Upper lobe of right lung (tissue), 1 donor: ENCODE measurements at places on chromosomes 2 and 18. TPM values are rescaled to one million over a fixed set of nuclear protein-coding genes. Genes with fewer than 3 reads are reported as not detected.

DNA sequence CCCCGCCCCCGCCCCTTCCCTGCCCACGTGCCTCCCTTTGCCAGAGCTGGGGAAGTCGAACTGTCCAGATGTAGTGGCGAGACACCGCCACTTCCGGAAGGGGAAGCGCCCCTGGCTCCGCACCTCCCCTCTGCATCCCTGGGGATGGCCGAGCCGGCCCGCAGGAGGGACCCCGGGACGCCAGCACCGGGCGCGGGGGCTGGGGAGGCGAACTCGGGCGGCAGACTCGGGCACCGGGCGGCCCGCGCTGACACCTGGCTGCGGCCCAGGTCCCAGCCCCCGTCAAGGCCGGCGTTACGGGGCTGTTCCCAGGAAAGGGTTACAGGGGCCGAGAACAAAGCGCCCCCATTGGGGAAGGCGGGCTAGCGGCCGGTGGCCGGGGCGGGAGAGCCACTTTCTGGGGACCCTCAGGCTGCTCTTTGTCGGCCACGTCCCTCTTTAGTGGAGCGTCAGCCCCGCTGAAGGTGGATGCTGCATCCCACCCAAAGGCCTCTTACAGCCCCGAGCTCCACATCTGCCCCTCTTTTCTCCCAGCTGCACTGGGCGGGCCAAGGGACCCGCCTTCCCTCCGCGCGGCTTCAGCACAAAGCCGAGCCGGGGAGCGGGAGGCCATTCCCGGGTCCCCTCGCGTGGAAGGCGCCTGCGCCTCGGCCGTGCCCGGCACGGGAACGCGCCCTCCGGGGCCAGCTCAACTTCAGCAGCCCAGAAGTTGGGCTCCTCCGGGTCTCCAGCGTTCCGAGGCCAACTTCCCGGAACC, 1.3 kb downstream of the SDC1 start:
- peak overlapping the region; percentile 65 for H3K4me3 ChIP-seq
- H3K27ac ChIP-seq = peak overlapping the region; percentile 72
- H3K27me3 ChIP-seq = peaks cover 3% of the 10 kb centered on the region
- no peaks in the 10 kb centered on the region for H3K36me3 ChIP-seq

- H3K4me1 ChIP-seq = no peaks in the 10 kb centered on the region
- no peak overlapping the region for H3K27ac ChIP-seq
- H3K27me3 ChIP-seq = no peaks in the 10 kb centered on the region
- no peak for DNase-seq
Observed at GRCh38 chr18:5380586-5380985, 85.1 kb upstream of the ZBTB14 start.

The CCDC121 gene
- 4.2 TPM for total RNA-seq

The TEKT4 gene
- total RNA-seq = not detected

DNA sequence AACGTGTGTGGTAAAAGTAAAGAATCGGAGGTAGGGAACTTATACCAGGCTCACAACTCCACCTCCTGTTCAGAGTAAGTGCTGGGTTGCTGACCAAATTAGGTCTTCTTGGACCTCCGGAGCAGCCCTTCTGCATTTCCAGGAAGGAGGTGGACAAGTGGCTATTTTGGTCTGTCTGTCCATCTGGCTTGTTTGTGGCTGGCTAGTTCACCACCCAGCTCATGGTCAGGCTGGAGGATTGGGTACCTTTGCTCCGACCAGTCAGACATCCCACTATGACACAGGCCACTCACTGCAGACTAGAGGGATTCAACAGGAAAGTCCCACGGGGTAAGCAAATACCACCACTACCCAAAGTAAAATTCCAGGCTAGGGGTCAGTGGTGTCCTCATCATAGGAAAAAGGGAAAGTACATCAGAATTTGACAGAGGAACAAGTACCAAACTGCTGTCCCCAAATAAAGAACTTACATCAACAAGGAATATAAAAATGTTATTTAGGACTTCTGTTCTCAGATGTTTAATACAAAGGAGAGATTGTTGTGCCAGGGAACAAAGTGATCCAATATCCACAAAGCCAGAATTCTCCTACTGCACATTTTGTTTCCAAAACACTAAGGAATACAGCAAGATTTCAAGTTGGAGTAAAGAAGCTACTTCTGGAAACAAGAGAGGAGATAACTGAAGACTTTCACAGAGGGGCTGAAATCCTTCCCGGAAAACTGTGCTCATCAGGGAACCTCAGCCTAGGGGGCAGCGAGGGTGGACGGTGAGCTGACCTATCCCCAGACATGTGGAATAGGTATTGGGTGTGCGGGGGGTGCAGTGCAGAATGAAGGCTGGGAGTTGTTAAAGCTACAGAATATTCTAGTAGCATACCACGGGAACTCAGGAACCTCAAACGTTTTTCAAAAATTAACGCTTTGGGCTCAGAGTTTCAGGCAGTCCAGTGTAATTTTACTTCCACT, 56.9 kb downstream of the BCL2 start:
- H3K36me3 ChIP-seq = no peaks in the 10 kb centered on the region
- no peak for DNase-seq
- peaks cover 25% of the 10 kb centered on the region for H3K4me1 ChIP-seq
- no peak overlapping the region for H3K4me3 ChIP-seq
- H3K27me3 ChIP-seq = no peaks in the 10 kb centered on the region

The INO80B gene
- total RNA-seq = 30.2 TPM

DNA sequence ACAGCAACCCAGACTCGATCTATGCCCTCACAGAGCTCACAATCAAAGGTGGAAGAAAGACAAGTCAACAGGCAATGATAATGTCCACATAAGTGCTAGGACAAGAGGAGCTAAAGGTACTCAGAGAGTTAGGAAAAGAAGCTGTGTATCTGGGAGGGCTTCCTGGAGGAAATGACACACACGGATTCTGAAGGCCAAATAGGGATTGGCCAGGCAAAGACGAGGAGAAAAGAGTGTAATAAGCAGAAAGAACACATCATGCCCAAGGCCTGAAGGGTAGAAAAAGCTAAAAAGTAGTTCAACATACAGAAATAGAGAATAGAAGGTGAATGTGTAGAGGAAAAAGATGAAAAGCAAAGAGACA, 36.1 kb downstream of the VIT start:
- H3K4me3 ChIP-seq = no peak overlapping the region
- H3K27ac ChIP-seq = no peak overlapping the region
- no peak for DNase-seq
- H3K27me3 ChIP-seq = no peaks in the 10 kb centered on the region

The DSG1 gene
- total RNA-seq = not detected

GRCh38 chr2:239532859-239533258, 132.0 kb upstream of the HDAC4 start:
- H3K27me3 ChIP-seq = no peaks in the 10 kb centered on the region
- no peaks in the 10 kb centered on the region for H3K4me1 ChIP-seq
- DNase-seq = peak; percentile 37
- no peaks in the 10 kb centered on the region for H3K36me3 ChIP-seq
- no peak overlapping the region for H3K27ac ChIP-seq
- no peak overlapping the region for H3K4me3 ChIP-seq

- no peak overlapping the region for H3K27ac ChIP-seq
- H3K4me3 ChIP-seq = no peak overlapping the region
- no peak for DNase-seq
- peaks cover 4% of the 10 kb centered on the region for H3K4me1 ChIP-seq
- no peaks in the 10 kb centered on the region for H3K36me3 ChIP-seq
Observed at GRCh38 chr18:55489034-55489986, 98.7 kb downstream of the TCF4 start.

DNA sequence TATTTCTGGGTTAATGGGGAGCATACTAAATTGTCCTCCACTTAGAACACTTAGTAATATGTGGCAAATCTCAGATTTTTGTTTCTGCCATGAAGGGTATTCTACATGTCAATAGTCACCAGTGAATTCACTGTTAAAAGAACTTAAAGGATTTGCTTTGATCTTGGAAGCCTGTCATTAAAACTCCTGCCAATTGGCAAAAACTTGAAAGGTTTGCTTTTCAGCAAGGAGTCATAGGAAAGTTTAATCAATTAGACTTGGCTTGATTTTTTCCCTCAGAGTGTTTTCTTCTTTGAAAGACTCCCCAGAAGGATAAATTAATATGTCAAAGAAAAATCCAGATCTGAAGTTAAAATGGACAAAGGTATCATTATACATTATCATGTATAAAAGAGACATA, 671.9 kb upstream of the PKDCC start:
- no peaks in the 10 kb centered on the region for H3K4me1 ChIP-seq
- no peaks in the 10 kb centered on the region for H3K36me3 ChIP-seq
- no peak for DNase-seq
- no peak overlapping the region for H3K27ac ChIP-seq

- no peak overlapping the region for H3K4me3 ChIP-seq
- no peaks in the 10 kb centered on the region for H3K27me3 ChIP-seq
- no peak for DNase-seq
- no peaks in the 10 kb centered on the region for H3K36me3 ChIP-seq
Observed at GRCh38 chr2:12424809-12425208, 291.9 kb upstream of the TRIB2 start.

DNA sequence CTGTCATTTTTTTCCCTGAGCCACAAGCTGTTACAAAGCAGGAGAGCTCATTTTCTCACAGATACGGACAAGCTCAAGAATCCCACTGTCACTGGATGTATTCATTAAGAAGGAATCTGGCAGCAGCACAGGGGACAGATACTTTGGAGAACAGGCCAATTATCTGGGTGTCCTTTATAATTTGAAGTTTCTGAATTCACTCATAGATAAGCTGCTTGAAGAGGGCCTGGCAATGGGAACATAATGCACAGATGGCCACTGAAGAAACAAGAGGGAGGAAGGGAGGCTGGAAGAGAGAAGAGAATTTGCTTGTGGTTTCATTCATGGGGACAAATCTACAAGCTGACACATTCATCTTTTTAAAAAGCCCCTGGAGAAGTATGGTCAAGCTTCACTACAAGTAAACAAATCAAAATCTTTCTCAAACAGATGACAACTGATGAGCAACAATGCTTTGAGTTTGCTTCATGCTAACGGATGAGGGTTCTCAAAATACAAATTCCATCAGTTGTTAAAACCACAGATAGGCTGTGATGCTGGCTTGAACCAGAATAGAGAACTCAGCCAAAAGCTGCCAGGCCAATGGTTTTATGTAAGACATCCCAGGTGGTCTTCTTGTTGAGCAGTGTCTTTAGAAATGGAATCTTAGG, 11.9 kb downstream of the BCL2 start:
- no peak for DNase-seq
- no peak overlapping the region for H3K27ac ChIP-seq
- H3K4me1 ChIP-seq = peaks cover 22% of the 10 kb centered on the region
- H3K4me3 ChIP-seq = no peak overlapping the region
- no peaks in the 10 kb centered on the region for H3K36me3 ChIP-seq
- no peaks in the 10 kb centered on the region for H3K27me3 ChIP-seq

DNA sequence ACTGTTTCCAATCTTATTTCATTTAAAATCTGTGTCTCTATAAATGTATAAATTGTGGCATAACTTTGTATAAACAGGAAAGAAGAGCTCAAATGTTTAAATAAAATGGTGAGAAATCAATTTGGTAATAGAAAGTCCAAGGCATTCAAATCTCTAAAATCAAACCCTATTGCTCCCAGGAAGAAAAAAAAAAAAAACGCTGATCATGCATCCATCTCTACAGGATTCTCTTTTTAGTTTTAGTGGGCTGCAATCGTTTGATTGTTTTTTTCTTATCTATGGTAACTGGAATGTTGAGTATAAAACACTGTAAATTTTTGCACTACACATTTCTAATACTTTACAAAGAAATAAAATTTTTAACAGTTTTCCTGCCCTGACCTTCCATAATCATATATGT, 75.6 kb downstream of the NCKAP1 start:
- no peaks in the 10 kb centered on the region for H3K4me1 ChIP-seq
- H3K4me3 ChIP-seq = no peak overlapping the region
- no peak for DNase-seq
- H3K27me3 ChIP-seq = no peaks in the 10 kb centered on the region
- peaks cover 26% of the 10 kb centered on the region for H3K36me3 ChIP-seq

DNA sequence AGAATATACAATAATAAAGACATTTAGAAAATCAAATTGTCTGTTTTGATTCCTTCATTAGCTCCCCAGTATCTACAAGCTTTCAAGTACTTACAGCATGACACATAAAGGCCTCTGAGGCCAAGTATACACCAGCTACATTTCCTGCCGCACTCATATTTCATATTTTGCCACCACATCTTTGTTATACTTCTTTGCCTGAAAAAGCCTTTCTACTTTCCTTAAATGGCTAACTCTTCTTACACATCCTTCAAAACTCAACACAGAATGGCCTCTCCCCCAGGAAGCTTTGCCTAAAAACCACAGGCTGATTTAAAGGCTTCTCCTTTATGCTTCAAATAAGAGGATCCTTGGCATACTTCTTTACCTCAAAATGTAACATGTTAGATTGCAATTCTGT, 4.5 kb downstream of the STK17B start:
- peaks cover 12% of the 10 kb centered on the region for H3K36me3 ChIP-seq
- H3K27me3 ChIP-seq = no peaks in the 10 kb centered on the region
- H3K27ac ChIP-seq = peak overlapping the region; percentile 49
- H3K4me3 ChIP-seq = peak overlapping the region; percentile 92

The BIN1 gene
- total RNA-seq = 33.4 TPM

DNA sequence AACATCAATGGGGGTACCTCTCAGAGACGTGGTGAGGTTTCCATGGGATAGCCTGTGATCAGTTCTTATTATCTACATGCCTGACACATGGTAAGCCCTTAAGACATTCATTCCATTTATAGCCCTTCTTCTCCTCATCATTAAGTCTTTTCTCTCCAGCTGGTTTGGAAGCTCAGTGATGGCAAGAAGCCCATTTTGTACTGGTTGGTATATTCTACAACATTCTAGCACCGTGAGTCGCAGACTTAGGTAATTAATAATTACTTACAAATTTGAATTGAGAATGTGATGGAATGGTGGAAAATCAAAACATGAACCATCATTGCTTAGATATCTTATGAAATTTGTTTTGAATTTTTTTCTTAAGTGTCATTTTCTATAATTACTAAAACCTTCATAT, 472.6 kb downstream of the DLGAP1 start:
- no peak overlapping the region for H3K27ac ChIP-seq
- no peaks in the 10 kb centered on the region for H3K36me3 ChIP-seq
- H3K4me1 ChIP-seq = no peaks in the 10 kb centered on the region
- DNase-seq = no peak
- H3K27me3 ChIP-seq = no peaks in the 10 kb centered on the region

DNA sequence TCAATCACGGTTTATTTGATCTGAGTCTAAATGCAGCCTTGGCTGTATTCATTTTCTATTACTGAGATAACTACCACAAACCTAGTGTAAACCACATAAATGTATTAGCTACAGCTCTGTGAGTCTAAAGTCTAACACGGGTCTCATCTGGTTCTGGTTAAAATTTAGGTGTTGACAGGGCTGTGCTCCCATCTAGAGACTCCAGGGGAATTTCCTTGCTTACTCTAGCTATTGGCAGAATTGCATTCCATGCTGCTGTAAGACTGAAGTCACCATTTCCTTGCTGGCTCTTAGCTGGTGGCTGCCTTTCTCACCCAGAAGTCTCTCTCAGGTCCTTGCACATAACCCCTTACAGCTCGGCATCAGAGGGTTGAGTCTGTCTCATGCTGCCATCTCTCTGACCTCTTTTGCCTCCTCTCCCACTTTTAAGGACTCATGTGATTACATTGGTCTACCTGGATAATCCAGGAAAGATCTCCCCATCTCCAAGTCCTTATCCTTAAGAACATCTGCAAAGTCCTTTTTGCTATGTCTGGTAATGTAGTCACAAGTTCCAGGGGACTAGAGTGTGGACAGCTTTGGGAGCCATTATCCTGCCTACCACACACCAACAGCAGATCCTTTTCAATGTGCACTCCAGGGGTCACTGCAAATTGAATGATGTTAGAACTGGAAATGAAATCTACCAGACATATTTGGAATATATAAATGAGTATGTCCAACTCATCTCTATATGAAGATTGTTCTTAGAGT, 207.0 kb upstream of the AGAP1 start:
- no peak overlapping the region for H3K27ac ChIP-seq
- no peaks in the 10 kb centered on the region for H3K36me3 ChIP-seq
- no peak overlapping the region for H3K4me3 ChIP-seq
- no peak for DNase-seq
